ENCODE measurements at places on chromosomes 11 and 22.

DNA sequence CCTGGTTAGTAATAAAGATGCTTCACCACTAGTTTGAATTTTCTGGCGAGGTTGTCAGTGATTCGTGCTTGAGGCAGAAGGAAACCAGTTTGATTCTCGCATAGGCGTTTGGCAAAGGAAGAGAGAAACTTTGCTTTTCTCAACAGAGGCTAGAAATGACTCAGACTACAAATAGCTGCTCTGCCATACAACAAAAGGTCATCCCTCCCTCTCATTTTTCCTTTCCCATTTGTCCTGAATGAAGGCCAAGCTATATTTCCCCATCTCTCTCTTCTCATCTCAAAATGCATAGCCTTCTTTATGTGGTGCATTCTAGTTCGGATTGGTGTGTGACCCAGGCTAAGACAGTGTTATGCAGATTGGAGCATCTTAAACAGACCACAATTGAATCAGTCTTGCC lies 741.4 kb downstream of the NTM start:
- DNase-seq = peak; percentile 93

- DNase-seq = no peak
Observed at GRCh38 chr11:126339073-126339862, 16.2 kb upstream of the ST3GAL4 start.

- DNase-seq = no peak
Observed at GRCh38 chr22:23473901-23474300, 106.2 kb downstream of the IGLL1 start.

DNA sequence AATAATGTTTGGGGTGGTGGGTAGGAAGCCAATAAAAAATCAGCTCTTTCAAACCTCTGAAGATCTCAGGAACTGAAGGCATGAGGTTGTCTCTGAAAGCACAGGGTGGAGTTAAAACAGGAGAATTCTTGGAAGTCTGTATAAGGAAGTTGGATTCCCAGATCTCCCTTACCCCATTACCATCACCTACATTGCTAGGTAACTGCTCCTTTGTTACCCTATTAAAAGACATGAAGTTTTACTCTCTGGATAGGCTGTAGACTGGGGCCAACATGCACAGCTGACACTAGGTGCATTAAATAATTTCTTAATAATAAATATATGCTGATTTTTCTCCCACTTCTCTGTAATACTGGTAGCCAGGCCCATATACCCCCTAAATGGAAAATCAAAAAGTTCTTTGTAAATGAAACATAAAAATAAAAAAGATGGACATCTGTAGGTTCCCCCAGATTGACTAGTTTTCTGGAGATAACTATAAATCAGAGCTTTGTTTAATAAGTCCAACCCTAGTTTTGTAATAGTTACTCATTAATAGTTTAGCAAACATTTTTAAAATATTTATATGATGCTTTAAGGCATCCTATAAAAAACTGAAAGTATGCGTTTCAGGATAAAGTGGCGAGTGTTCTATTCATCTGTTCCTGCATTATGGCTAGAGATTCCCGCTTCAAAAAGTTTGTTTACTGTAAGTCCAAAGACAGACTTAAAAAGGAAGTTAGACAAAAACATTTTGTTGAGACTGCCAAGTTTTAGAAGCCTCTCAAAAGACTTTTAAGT lies 63.8 kb downstream of the KIF18A start:
- DNase-seq = no peak

DNA sequence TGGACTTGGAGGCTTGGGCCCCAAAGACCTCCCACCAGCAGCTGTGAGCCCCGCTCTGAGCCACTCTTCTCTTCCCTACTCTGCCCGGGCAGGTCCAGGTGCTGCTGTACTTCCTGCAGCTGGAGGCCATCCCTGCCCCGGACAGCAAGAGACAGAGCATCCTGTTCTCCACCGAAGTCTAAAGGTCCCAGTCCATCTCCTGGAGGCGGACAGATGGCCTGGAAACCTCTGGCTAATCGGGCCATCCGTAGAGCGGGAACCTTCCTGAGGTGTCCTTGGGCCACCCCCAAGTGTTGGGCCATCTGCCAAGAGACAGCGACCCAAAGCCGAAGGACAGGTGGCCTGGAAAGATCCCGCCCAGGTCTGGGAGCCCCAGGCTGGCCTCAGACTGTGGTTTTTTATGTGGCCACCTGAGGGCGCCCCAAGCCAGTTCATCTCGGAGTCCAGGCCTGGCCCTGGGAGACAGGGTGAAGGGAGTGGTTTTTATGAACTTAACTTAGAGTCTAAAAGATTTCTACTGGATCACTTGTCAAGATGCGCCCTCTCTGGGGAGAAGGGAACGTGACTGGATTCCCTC lies 135.1 kb downstream of the BCR start:
- peak; percentile 32 for DNase-seq

GRCh38 chr11:15558513-15559181 lies 443.9 kb downstream of the INSC start:
- DNase-seq = no peak

DNA sequence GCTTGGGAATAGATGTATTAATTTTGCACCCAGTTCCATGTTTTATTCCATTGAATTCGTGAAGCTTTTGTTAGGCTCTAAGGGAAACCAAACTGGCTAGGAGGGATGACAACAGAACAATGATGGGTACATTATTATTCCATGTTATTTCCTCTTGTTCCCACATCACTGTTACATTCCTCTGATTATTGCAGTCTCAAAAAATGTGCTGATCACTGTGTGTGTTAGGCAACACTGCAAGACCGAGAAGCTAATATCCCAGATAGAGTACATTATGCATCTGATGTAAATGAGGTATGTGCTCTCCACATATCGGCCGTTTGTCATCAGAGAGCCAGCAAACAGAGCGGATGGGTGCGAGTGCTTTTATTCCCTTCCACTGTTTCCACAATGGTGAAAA lies 327.9 kb downstream of the SOX6 start:
- no peak for DNase-seq

GRCh38 chr22:35921777-35922176 lies 106.8 kb downstream of the RBFOX2 start:
- peak; percentile 91 for DNase-seq

DNA sequence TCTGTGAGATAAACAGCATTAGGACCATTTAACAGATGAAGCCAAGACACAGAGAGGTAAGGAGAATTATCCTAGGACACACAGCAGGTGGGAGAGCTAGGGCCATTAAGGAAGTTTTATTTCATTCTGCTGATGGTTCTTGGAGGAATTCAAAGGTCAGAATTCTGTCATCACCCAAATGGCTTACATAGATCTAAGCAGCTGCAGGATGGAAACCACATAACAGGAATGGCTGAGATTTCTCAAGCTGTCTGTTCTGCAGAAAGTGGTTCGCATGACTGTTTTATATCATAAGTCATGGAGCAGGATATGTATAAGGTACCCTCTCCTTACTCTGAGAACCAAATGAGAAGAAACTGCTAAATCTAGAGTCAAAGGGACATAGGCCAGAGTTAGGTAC lies 163.2 kb upstream of the NARS2 start:
- DNase-seq = no peak

GRCh38 chr11:57546869-57547475 lies 9.6 kb downstream of the SMTNL1 start:
- DNase-seq = no peak

- DNase-seq = peak; percentile 85
Observed at GRCh38 chr11:12430954-12431595, 53.7 kb downstream of the PARVA start.

DNA sequence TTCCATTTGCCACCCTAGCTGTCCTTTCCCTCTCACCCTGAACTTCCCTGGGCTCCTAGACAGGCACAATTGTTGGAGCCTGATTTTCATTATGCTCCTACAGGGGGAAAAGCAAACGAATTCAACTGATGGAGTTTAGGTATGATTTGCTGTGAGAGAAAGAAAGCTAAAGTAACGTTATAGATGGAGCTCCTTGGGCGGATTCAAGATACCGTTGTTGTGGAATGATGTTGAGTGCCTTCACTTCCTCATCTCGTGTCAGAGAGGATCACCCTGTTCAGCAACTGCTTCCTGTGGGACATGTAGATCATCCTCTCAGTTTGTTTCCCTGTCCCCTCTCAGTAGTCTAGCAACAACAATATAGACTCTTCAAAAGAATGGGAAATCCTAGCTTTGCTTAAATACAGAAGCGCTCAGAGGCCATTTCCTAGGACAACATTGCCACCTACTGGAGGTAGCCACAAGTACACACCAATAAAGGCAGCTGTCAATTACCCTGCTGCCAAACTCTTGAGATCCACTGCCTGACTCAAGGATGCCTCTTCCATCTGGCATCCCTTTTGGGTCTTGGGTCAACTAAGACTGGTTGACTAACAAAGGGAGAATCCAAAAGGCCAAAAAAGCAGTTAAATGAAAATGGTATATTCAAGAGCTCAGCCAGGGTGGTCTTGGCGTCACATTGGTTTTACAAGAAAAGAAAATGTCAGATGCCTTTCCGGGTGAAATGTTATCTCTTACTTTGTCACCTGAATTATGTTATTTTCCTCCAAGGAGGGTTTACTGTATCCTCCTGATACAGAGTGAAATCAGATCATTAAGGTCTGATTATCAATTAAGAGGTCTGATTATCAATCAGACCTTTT lies 13.5 kb upstream of the DTX4 start:
- peak; percentile 54 for DNase-seq

- DNase-seq = no peak
Observed at GRCh38 chr11:44397586-44398178, 87.7 kb upstream of the ALX4 start.

DNA sequence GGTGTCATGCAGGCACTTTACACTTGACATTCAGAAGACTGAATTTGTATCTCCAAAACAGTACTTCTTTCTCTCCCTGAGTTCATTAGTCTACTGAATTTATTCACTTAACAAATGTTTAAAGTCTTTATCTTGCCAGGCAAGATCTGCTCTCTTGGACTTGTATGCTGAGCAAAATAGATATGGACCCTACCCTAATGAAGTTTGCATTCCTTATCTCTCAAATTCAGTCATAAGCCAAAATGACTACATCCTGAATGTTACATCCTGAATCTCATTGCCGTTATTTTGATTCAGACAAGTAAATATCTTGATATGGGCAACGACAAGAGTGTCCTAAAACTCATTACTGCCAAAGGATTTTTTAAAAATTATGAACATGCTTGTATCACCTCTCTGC lies 29.7 kb downstream of the FAR1 start:
- DNase-seq = no peak

GRCh38 chr11:128508770-128509510 lies 78.4 kb downstream of the ETS1 start:
- DNase-seq = no peak

DNA sequence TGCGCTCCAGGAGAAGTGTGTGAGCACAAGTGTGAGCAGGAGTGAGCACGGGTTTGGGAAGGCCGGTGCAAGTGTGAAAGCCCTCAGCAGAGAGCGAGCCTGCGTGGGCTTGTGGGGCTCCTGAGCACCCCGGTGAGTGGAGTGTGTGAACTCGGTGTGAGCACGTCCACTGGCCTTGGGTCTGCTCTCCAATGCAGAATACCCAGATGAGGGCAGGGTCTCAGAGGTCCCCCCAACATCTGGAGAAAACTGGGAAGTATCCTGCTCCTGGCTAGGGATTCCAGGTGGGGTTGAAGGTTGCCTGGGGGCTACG lies 1.2 kb downstream of the ESRRA start:
- no peak for DNase-seq

GRCh38 chr11:75277211-75277805 lies 36.7 kb downstream of the TPBGL start:
- DNase-seq = no peak

- DNase-seq = no peak
Observed at GRCh38 chr11:95432714-95433503, 201.9 kb upstream of the SESN3 start.

- peak; percentile 24 for DNase-seq
Observed at GRCh38 chr11:36672815-36673450, 74.9 kb upstream of the RAG2 start.

- DNase-seq = peak; percentile 49
Observed at GRCh38 chr22:19429950-19430889, 1.3 kb downstream of the HIRA start.

- DNase-seq = no peak
Observed at GRCh38 chr11:34417202-34417601, 21.5 kb upstream of the CAT start.

- no peak for DNase-seq
Observed at GRCh38 chr11:10541561-10541930, 559 bp upstream of the RNF141 start.

GRCh38 chr11:102539567-102539966 lies 9.0 kb upstream of the MMP7 start:
- DNase-seq = no peak

GRCh38 chr22:48884786-48885185 lies 942.9 kb downstream of the BRD1 start:
- DNase-seq = no peak

- DNase-seq = no peak
Observed at GRCh38 chr11:121884626-121885025, 231.4 kb downstream of the BLID start.

DNA sequence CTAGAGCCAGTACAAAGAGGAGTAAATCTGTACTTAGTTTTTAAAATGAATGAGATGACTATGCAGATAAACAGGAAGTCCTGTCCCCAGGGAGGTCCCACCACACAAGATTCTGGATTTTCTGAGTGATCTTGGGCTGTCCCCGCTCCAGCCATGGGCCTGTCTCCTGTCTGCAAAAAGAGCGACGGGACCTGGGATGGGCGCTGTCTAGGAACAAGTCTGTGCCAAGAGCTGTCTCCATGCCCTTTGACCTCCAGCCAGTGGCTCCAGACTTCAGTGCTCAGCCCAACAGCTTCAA lies 6.0 kb downstream of the CSNK1E start:
- DNase-seq = no peak

Measured in stromal cell of bone marrow (primary cell).